Stimulated activated CD4-positive, alpha-beta T cell treated with anti-CD3 and anti-CD28 coated beads, Interleukin-15, amount 100 ng/mL, for 24 hours (primary cell): ENCODE measurements at places on chromosomes 16 and 17.

- DNase-seq, result no peak
Observed at GRCh38 chr17:6494239-6494941, 50.1 kb downstream of the PIMREG start.

GRCh38 chr17:78619334-78619733 is 42.1 kb upstream of the DNAH17 start:
- no peak for DNase-seq

- no peak for DNase-seq
Observed at GRCh38 chr17:42463976-42464400, 5.3 kb downstream of the ATP6V0A1 start.

DNA sequence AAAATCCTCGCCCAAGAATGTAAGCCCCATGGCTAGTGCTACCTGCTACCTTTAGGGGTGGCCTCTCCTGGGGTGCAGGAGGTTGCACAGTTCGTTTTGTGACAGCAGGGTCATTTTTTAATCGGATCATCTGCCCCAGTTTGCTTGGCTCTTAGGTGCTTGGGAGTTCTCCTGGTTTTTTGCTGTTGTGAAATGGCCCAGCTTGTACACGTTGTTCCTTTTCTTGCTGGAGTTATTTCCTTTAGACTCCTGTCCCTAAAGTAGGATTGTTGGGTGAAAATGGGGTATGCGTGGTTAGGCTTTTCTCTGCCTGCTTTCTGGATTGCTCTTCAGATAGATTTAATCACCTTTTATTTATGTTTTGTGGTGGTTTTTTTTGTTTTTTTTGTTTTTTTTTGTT is 25.8 kb downstream of the ABCC1 start:
- no peak for DNase-seq

GRCh38 chr17:45229681-45230409 is 8.2 kb downstream of the FMNL1 start:
- DNase-seq, result peak; percentile 66

- no peak for DNase-seq
Observed at GRCh38 chr17:15958484-15958854, 13.5 kb downstream of the ADORA2B start.

DNA sequence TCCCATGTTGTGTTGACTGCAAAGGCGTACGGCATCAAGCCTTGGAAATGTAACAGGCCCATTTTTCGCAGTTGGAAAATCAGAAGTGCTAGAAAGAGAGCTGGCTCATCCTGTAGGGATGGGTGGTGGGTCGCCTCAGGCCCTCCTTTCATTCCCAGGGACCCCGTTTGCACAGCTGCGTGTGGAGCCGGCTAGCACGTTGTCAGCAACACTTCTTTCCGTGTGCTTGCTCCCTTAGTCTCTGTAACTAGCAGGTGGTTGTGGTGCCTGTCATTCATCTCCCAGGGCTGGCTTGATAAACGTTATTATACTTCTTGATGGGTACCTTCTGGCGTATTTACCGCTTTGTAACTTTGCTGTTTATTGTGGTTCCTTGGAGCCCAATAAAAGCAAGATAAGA is 239.0 kb upstream of the CACNG5 start:
- no peak for DNase-seq

- DNase-seq, result no peak
Observed at GRCh38 chr17:16377941-16378341, 3.0 kb upstream of the UBB start.

- DNase-seq, result no peak
Observed at GRCh38 chr17:49820773-49821172, 27.1 kb downstream of the TAC4 start.

DNA sequence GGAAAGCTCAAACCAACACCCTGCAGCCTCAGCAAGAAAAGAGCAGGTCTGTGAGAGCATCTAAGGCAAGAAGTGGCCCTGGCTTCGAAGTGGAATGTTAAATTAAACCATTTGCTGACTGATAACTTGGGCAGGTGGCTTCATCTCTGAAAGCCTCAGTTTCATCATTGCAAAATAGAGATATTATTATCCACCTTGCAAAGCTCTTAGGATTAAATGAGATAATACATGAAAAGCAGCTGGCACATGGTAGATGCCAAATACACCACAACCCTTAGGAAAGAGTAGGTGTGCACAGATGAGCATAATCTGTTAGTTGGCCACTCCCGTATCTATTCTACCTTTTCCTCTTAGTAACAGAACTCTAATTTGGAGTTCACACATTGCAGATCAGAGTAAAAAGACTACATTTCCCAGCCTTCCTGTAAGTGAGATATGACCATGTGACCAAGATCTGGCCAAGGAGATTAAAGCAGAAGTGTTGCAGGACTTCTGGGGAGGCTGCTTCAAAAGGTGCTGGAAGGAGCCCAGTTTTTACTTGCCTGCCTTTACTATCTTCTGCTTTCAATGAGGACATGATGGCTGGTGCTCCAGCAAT is 288.7 kb downstream of the SOX9 start:
- DNase-seq, result no peak

DNA sequence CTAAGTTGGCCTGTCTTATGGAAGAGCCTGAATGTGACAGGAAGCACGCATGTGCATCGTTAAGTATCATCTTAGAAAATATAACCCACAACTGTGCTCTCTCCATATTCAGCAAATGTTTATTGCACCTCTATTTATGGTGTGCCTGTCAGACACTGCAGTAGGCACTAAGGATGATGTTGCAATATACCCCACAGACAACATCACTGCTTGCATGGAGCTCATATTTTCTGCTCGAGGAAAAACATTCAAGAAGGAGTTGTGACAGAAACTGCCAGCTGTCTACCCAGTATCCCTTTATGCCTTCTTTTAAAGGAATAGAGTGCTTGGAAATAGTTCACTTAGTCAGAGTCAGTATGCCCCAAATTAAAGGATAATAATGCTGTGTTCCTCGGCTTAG is 132.3 kb upstream of the RBFOX1 start:
- no peak for DNase-seq

DNA sequence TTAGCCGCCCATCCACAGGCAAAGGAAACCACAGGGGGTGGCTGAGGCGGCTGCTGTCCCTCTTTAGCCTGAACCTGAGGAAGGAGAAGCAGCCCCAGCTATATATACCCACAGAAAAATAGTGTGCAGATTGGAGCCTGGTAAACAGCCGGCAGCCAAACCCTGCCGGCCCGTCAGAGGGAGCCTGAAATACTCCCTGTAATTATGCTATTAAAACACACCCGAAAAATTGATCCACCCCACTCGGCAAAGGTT is 6.8 kb downstream of the PIEZO1 start:
- no peak for DNase-seq

DNA sequence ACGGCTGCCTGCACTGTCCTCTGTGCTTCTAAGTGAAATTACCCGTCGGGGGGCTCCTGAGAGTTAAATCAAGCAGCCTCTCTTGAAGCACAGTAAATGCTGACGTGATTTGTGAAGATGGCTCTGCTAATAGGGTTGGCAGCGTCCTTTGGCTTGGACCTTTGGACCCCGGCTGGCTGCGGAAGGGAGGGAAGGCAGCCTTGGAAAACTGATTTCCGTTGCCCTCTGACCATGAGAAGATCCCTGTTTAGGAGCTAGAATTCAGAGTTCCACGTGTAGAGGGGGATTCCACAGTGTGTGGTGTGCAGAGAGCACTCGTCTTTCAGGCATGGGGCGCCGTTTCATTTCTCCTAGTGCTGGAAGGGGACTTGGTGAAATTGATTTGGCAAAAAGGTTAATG is 640.8 kb downstream of the WWOX start:
- no peak for DNase-seq

DNA sequence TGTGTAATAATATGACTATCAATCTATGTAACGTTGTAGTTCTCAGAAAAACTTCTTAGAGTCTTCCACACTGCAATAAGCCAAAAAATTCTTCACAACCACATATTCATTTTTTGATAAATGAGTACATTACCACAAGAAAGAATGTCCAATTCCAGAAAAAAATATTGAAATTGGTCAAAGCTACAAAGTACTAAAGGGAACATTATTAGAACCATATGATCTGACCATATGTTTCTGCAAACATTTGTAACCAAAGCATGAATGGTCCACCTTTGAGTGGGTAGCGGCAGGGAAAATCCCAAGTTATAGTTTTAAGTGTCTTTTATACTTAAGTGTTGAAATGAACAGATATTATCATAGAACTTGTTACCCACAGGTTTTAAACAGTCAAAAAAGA is 71.7 kb upstream of the NACA2 start:
- no peak for DNase-seq

DNA sequence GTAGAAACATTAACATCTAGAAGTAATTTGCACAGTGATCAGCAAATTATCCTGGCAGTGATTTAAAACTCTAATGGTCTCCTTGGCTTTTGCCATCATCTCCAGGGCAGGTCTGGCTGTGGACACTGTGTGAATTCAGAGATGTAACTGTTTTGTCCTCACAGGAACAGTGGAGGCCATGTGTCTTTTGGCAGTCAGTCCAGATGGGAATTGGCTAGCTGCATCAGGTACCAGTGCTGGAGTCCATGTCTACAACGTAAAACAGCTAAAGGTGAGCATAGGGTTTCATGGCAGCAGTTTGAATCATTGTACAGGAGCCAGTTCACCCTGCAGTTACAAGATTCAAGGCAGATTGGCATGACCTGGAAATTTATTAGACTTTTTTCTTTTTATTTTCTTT is 26.8 kb upstream of the SNTB2 start:
- DNase-seq, result no peak

DNA sequence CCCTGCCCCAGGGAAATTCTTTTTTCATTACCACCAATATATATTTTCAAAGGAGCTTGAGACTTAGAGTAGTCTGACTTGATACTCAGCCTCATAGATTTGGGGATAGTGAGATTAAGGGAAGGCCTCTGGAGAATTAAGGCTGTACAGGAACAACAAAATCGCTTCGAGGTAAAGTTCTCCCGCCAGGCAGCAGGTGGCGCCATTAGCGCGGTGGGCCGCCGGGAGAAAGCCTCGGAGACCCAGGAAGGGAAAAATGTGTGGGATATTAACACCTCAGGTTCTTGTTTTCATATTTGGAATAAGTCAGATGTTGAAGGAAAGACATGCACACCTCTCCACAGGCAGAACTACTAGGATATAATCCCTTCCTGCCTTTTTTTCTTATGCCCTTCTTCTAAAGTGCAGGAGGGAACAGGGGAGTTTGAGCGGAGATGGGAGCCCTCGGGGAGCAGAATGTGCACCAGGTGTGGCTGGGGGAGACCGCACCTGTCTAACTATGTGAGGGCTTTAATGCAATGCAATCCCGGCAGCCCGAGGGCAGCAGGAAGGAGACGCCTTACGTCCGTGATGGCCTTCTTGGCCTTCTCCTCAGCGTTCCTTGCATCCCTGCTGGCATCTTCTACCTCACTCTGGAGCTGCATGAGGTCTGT is 25.9 kb downstream of the MYH3 start:
- DNase-seq, result peak; percentile 32

DNA sequence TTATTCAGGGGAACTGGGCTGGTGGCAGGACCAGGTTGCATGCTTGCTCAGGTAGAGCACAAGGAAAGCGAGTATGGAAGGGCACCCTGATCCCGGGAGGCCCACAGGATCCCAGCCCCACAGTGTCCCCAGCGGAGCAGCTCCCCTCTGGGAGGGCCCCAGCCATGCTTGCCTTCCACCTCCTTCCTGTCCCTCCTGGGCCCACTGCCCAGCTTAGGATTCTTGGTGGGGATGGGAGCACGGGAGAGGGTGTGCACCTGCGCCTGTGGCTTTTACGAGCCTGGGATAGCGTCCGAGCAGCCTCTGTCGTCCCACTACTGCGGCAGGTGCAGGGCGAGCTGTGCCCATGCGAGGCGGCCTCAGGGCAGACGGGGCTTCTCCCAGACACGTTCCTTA is 114.5 kb downstream of the BANP start:
- no peak for DNase-seq

DNA sequence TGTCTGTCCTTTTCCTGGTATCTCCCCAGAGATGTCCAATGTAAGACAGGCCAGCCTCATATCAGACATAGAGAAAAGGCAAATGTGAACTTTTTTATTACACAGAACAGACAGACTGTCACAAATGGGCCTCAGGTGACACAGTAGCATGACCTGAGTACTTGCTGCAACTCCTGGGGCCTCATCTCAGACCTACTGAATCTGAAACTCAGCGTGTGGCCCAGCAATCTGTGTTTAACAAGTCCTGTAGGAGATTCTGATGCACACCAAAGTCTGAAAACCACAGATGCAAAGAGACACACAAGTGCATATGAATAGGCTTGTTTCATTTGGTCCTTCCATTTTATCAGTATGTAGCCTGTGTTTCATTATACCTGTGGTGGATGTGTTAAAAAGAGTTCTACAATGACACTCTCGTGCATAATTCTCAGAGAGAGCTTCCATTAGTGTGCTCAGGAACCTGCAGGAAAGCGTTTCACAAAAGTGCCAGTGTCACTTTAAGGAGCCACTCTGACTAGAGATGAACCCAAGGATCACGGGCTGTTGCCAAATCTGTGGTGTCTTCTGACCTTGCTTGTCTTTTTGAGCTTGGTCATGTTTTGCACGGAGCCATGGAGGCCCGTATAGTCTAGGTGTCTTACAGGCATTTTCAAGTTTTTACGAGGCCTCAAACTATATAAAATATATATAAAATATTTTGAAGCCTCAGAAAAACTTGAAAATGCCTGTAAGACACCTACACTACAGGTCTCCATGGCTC is 33.8 kb upstream of the NF1 start:
- no peak for DNase-seq

- no peak for DNase-seq
Observed at GRCh38 chr17:46766493-46767491, 51.7 kb downstream of the WNT3 start.
